ENCODE measurements at places on chromosomes 12 and 14.

DNA sequence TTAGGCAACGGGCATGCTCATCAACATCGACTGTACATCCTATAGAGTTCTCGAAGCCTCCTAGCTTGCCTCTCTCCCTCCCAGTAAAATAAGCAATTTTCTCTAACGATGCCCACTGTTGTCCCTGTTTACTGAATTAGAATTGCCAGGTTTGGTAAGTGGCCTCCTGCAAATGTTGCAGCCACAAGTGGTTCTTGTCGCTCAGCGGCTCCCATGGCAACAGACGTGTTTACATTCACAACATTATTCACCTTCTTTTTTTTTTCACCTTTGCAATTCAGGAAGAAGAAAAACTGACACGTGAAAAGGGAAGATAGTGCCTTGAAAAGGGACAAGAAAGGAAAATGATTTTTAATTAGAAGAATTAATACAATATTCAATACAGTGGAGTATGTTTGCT lies 100.9 kb upstream of the PKP2 start:
- DNase-seq: no peak

DNA sequence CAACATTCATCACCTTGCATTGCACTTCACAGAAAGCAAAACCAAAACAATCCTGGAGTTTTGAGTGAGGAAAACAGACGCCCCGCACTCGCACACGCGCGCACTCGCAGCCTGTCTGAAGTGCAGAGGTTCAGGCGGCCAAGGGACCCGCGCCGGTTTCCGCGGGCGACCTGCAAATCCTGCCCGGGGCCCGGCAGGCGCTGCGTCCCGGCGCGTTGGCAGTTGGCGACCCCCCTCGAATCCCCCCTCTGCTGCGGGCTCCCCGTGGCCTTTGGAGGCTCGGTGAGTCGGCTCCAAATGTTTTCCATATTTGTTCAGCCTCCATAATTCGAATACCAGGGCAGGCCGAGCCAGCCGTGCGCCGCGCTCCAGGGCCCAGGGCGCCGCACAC lies at the start of gene SSPN:
TSS of gene SSPN (plus strand) at position 324 of the 391 bp plus-strand sequence. CDS start 100 bp downstream, outside the sequence.
- no peak for DNase-seq

DNA sequence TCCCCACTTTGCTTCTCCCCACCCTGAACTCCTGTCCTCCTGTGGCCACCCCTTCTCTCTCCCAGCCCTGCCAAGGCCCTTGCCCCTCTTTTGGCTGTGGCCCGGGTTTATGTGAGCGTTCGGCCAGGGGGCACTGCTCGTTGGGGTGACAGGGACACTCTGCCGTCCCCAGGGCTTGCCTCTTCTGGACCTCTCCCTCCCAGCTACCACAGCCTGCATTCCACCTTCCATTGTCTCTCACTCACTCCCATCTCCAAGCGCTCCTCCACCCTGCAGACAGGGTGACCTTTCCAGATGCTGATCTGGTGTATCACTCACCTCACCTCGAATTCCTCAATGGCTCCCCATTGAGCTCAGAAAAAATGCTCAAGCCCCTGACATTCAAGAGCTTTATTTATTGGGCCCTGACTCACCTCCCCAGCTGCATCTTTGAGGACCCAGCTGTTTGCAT lies 1.4 kb downstream of the SERPINA9 start:
- DNase-seq: no peak

GRCh38 chr12:93125126-93125525 lies 196.0 kb upstream of the EEA1 start:
- DNase-seq: no peak

DNA sequence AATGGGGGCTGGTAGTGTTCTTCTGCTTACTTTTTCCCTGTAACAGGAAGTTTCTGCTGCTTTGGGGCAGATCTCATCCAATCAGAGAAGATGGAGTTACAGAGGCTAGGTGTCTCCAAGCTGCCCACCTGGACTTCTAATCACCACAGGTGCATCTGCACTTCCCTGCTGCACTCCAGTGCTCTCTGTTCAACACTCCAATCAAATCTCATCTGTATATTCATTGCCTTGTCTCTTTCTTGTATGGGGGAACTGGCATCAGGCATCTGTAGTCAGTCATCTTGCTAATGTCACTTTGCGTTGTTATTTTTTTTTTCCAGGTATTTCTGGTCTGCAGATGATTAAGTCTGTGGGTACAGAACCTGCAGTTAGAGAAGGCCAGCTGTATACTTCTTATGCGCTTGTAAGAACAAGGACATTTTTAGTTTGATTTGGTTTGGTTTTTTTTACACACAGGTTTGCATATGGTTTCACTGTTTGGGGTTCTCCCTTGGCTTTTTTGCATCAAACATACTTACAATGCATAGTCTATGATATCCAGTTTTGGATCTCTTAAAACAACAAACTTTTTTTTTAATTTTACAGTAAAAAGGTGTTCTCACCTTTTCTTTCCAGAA lies 116.0 kb downstream of the METTL25 start:
- no peak for DNase-seq

GRCh38 chr12:109962398-109962797 lies 33.8 kb downstream of the GIT2 start:
- no peak for DNase-seq

GRCh38 chr14:23563473-23564180 lies 4.0 kb downstream of the AP1G2 start:
- no peak for DNase-seq

DNA sequence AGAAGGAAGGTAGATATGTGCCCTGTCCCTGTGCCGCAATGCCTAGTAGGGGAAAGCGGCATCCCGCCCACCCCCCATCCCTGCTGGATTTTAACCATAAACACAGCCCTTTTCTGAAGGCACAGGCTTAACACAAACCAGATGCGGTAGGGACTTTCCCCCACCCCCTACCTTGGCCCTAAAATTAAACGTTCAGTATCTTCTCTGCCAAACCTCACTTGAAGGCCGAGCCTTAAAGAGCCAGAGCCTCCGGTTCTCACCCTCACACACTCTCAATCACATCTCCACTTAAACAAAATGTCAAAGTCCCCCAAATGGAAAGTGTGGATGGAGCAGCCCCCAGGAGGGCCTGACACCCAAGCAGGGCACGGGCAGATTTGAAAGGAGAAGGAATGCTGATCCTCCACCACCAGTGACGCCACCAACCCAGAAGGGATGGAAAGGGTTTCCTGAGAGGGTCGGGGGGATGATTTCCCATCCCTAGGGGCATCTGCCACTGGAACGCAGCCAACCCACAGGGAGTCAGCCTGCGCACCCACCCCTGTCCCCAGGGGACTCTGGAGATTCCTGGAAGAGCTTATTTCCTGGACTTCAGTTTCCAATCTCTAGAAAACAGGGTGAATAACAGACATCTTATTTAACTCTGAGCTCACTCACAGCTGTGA lies 26.4 kb downstream of the ACTN1 start:
- no peak for DNase-seq

DNA sequence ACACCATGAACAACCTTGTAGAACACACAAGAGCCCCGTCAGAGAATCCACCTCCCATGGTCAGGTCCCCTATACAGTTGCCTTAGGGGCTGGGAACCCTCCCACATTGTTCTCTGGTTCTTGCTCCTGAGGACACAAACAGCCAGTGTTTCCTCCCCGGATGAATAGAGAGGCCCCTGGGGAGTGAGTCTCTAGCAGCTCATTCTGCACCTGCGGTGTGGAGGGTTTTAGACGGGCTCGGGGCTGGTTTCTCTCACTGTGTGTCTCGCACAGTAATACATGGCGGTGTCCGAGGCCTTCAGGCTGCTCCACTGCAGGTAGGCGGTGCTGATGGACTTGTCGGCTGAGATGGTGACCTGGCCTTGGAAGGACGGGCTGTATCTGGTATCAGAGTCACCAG lies 1052.1 kb downstream of the TMEM121 start:
- DNase-seq: no peak

DNA sequence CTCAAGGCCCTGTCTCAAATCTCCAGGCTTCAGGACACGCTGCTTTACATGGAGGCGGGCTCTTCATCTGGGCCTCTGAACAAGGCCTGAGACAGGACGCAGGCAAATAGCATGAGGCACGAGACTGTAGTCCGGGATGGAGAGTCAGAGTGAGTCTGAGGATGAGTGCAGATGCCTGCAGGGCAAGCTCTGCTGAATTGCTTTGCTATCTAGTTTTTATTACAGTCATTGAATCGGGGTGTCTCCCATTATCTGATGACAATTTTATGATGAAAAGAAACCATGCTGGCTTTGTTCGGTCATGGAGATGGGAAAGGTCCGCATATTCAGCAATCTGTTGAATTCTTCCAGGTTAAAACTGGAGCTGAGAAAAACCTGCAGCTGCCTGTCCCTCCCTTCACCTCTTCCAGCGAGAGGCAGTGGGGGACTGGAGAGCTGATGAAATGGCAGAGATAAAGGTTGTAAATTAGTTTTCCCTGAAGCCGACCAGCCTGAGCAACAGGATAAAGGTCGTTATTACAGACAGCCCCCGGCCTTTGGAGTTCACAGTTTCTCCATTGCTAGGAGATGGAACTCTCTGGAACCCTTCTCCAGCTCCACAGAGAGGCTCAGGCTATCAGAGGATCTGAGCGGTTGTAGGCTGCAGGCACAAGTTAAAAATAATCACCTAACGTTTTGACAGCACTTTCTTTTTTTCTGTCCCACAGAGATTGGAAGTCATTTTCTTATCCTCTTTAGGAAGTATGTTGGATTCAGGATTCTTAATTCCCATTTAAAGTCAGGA lies 1.3 kb upstream of the ADGRD1 start:
- no peak for DNase-seq

DNA sequence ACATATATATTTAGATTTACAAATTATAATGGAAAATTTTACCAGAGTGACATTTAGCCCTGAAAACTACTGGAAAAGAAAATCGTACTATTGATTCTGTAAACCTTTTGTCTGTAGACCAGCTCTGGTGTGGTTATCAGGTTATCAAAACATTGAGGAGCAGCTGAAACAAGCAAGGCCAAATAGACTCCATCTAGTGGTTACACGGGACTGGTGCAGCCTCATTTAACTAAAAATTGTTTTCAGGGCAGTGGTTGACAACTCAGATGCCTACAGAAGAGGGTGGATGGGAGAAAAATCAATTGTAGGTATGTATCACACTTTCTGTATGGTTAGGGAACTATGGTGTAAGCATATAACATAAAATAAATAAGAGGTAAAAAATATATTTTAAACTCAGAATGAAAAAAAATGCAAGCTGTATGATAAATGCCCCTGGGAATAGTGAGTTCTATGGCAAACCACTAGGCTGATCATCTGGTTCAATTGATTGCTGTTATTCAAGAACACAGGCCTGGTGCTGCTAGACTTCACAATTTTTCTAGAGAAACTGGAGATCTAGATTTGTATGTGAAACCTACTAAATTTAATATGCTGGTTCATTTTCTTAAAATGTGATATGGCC lies 51.2 kb downstream of the ACSS3 start:
- DNase-seq: no peak

DNA sequence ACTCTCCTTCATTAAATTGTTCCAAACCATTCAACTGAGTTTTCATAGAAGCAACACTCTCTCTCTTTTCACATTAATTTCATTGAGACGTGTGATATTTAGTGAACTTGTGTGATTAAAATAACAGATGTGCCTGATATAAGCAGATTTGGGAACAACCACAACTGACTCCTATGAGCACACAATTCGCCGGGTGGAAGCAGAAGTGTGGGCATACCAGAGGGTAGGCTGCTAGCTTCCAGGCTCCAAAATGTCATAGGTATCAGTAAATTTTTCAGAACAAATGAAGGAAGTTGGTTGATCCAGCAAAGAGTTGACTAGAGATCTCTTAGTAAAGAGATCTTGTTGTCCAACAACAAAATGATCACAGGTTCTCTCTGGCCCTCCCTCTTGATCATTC lies 429.7 kb downstream of the DPF3 start:
- no peak for DNase-seq

- DNase-seq: no peak
These were observed 168.6 kb downstream of the CPNE8 start for GRCh38 chr12:38736821-38737220.

DNA sequence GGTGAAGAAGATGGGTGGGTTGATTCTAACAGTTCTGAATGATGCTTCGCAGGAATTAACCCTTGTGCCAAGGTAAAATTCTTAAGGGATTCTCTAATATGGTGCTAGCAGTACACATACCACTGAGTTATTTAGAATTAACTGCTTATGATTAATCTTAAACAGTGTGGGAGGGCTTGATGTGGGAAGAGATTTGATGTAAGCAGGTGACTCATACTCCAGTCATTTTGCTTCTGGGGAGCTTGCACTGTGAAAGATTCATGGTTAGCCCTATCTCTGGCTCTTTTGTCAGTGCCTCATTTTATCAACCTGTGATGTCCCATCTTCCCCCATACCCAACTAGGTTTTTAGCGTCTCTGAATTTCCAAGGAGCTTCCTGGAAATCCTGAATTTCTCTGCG lies 83.8 kb downstream of the NRXN3 start:
- peak; percentile 46 for DNase-seq

DNA sequence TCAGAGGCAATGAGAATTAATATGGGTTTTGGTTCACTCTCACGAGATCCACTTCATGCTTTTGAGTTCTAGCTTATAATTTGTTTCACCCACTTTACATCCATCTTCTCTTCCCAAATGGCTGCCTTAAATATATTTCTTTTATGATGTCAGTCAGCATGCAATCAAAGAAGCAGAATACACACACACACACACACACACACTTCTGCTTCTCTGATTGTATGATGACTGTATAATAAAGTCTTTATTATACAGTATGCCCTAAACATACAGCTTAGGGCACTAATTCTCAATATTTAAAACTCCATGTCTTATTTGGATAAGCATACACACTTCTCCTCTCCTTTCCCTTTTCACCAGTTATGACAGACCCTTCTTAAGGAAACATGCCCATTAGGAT lies 6.7 kb upstream of the ETV6 start:
- no peak for DNase-seq

- no peak for DNase-seq
These were observed 580.1 kb upstream of the SEL1L start for GRCh38 chr14:82113710-82114109.

GRCh38 chr14:91418387-91419043 lies 895 bp upstream of the CCDC88C start:
- no peak for DNase-seq

GRCh38 chr12:67852701-67853100 lies 136.5 kb upstream of the IFNG-AS1 start:
- no peak for DNase-seq

DNA sequence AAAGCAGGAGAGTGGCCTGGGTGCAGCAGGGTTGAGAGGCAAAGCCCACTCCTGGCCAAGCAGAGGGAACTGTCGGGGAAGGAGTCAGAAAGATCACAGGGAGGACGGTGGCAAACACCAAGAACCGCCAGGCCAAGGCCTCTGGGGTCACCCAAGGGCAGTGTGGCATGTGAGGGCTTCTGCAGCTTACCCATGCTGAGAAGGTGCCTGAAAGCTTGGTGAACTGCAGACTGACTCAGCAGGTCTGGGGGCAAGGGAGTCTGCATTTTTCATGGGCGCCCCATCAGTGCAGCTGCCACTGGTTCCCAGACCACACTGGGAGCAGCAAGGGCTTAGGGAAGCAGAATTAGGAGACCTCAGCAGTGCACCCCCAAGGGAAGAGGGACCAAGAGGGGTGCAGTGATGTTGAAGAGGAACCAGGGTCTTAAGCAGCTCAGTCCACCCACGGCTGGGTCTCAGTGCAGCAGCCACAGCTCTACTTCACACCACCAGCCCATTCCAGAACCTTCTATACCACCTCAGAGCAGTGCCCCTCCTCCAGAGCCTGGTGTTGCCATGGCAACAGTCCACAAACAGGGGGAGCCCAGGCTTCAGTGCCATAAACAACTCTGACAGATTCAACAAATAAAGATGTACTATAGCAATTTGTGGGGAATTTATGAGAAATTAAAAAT lies 59.4 kb downstream of the ITPK1 start:
- DNase-seq: no peak

- DNase-seq: no peak
These were observed 25.2 kb downstream of the SLC24A4 start for GRCh38 chr14:92348154-92348553.
